ENCODE measurements at places on chromosomes 5 and 9.
A peak's percentile ranks its signal among the peaks of the same experiment; 100 is the strongest.

GRCh38 chr5:9082996-9083395, 462.9 kb downstream of the SEMA5A start:
- DNase-seq: no peak

DNA sequence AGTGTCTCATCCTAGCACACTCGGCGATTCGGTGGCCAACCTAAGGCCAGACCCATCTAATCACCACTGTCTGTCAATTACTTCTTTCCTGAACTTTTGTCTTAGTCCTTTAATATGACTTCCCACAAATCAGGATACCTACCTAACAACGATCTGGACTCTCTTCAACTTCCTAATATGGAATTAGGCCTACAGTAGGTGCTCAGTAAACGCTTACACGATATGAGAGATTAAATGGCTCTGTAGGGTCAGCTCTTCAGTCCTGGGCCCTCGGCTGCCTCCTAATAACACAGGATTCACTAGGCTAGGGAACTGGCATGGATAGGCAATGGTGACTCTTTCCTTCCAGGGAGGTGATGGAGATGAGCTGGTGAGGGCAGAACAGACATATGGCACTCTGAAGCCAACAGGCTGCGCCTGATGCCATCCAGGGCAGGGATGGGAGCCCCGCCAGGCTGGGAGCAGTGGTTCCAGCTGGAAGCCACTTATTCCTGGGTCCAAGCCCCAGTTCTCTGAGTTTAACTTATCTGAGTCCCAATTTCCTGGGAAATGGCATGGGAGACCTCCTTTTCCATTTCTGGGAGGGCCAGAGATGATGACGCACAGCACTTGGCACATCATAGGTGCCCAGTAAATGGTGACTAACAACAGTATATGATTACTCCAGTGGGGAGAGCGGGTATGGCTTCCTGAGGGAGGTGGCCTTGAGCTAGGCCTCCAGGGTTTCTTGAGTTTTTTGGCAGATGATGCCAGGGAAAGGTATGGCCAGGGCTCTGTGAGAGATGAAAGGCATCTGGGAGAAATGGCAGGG, 7.3 kb downstream of the PDGFRB start:
- DNase-seq: no peak

DNA sequence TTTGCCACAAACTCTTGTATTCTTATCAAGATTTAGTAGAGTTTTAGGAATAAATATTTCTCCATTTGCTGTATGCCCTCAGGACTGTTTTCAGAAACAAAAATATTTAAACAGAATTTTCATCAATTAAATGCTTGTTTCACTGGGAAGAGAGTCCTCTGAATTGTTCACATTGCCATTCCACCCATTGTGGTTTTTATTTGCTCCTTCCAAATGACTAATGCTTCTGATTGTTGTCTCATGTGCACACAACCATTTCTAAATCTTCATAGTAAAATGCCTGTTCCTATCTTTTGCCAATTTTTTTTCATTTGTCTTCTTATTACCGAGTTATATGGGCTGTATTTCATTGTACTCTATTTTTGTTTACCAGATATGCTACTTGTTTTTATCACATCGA, 10.6 kb downstream of the MARCOL start:
- no peak for DNase-seq

DNA sequence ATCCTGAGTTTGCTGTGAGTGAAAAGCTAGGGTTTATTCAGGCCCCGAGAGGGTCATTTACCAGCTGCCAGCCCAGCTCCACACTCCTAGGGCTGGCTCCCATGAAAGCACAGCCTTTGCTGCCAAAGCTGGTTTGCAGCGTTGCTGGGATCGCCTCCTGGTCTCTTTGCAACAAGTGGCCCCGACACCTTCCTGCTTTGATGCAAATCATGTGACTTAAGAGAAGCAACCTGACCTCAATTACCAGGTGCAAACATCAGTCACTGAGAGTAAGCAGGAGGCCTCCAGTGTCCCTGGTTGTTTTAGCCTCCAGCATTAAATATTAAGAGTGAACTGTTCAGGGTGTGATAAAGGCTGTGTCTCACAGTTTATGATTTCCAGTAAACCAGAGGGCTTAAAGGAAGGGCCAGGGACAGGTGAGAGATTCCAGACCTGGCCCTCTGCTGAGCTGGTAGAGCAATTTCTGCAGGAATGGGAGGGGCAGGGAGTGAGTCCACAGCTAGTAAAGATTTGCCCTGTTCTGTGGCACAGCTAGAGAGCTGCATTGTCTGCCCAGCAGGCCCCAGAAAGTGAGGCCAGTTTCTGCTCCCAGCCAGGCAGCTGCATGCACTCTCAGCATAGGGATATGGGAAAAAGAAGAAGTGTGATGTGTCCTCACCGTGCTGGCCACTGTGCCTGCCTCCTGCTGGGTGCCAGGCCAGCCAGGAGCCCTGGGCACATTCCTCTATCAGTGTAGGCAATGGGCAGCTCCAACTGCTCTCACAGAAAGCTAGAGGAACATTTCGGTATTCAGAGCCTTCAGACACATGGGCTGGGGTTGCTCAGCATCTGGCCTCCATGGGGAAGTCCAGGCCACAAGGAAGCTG, 58.0 kb downstream of the SLC22A5 start:
- peak; percentile 96 for DNase-seq

DNA sequence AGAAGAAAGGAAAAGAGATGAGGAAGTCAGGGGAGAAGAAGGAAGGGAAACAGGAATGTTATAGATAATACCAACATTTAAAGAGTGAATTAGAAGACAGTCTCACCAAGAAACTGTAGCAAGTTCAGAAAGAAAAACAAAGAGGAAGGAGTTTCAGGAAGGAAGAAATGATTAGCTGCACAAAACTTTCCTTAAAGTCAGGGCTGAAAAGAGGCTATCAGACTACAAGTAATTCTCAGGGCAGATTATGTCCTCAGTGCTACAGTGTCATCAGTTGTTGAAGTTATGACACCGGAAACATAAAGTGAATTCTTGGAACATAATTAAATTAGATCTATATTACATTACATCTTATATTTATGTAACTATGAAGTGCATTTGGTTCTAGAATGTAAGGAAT, 226.9 kb downstream of the ARRDC3 start:
- DNase-seq: no peak

- peak; percentile 58 for DNase-seq
These were observed 1.1 kb downstream of the NFIB start for GRCh38 chr9:14312719-14313377.

- no peak for DNase-seq
These were observed 79.8 kb downstream of the MAT2B start for GRCh38 chr5:163585206-163585605.

DNA sequence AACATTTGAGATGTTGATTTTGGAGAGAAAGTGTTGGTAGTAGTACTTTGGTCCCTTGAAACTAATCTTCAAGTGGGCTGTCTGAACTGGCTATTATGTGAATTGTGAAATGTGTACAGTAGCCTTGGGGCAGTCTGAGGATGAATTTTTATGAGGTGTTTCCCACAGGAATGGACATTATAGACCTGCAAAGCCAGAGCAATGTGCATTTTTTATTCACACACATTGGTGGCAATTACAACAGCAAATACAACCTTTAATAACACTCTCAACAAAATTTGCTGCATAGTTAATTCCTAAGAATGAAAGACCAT, 147.0 kb downstream of the PAM start:
- peak; percentile 15 for DNase-seq

DNA sequence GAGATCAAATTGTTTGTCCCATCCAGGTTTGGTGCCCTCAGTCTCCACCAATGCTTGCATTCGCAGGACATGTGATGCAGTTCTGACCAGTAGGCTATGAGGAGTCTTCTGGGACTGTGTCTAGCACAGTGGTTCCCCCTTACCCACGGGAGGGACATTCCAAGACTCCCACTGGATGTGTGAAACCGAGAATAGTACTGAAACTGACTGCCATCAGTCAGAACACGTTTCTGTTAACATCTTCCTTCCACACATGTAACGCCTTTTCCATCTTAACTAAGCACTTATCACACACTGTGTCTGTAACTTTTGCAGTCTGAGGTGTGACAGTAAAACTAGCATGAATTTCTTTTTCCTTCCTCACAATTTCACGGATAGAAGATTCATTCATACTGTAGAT, 74.7 kb downstream of the PTTG1 start:
- DNase-seq: no peak

DNA sequence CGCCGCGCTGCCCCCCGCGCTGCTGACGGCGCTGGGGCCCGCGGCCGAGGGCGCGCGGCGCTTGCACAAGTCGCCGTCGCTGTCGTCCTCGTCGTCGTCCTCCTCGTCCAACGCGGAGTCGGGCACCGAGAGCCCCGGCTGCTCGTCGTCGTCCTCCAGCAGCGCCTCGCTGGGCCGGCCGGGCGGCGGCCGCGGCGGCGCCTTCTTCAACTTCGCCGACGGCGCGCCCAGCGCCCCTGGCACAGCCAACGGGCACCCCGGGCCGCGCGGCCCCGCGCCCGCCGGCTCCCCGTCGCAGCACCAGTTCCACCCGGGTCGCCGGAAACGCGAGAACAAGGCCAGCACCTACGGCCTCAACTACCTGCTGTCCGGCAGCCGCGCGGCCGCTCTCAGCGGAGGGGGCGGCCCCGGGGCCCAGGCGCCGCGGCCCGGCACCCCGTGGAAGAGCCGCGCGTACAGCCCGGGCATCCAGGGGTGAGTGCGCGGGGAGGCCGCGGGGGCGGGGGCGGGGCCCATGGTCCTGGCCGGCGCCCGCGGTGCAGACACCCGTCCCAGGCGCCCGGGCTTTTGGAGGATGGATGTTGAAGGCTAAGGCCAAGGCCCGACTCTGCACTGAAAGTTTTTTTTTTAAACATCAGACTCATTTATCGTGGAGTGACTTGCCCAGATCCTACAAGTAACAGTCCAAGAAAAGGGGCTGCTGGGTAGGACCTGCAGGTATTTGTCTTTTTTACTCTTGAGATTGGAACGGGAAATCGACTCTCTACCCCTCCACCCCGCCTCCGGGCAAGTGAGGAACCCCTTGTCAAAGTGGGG, 1.2 kb downstream of the TENT4A start:
- peak; percentile 69 for DNase-seq

DNA sequence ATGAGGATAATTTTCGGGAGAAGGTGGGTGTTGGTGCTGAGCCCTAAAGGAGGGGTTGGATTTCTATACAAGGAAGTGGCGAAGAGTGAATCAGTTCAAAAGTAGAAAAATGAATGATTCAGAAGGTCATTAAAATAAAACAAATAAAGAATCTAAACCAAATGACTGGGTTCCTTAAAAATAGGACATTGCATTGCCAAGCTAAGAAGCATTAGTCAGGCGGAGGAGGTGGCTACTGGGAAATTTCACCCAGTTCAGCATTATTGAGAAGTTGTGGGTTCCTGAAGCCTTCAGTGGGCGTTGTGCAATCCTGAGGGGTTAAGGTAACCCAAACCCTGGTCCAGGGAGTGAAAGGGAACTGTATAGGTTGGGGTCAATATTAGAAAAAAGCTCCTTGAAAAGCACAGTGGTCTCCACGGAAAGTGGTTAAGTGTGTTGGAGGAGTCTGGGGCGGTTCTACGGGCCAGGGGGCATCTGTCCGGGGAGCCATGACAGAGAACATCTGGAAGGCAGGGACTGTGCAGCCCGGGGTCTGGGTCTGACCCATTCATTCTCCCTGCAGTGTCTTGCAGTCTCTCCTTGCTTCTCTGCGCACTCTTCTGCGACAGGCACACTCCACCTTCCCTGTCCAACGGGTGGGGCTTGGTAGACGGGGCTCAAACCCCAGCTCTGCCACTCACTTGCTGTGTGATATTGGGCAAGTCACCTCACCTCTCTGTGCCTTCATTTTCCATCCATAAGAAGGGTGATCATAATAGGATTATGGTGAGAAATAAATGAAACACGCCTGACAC, 27.6 kb upstream of the DUSP1 start:
- no peak for DNase-seq

- DNase-seq: no peak
These were observed 10.4 kb downstream of the SPARC start for GRCh38 chr5:151676314-151676712.

DNA sequence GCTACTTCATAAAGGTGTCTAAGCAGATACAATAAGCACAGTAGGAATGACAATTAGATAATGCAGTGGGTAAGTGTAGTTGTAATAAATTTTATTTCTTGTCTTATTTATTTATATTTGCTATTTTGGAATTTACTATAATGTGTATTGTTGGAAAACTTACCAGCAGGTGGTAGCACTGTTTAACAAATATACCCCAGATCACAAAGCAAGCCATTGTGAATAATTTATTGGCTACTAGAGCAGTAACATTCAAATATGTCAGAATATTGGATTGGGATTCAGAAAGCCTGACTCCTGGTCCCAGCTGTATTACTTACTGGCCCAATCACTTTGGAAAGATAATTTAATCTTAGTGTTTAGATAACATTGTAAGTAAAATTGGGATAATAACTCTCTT, 78.0 kb downstream of the ISOC1 start:
- peak; percentile 53 for DNase-seq

GRCh38 chr5:10486511-10487344, 45.0 kb downstream of the ROPN1L start:
- no peak for DNase-seq

DNA sequence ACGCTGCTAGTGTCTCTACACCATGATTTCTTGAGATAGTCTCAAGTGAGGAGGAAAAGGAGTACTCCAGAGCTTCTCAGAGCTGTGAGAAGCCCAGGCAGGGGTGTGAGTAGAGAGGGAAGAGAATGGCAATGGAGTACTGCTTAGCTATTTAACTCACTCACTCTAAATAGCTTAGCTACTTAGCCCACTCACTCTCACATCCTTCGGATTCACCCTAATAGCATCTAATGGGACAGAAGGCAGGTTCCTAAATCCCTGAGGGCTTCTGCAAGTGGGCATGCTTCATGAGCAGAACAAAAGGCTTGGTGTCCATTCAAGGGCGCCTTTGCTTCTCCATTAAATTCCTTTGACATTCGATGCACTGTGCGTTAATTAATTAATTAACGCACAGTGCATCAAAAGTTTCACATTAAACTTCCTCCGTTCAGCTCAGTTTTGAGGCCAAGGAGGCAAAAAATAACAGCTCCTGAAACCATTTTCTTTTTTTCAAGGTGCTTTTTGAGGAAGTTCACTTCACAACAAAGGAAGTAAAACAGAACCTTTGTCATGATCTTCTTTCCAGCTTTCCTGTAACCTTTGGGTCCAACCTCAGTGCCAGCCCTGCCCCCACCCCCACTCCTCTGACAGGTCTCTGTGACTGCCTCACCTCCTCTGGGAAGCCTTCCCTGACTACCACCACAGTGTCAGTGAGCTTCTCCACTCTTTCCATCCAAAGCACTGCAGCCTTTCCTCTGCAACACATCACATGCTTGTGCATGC, 294.0 kb downstream of the SEC61B start:
- no peak for DNase-seq

- no peak for DNase-seq
These were observed 52.1 kb upstream of the LMX1B start for GRCh38 chr9:126561582-126561981.

- DNase-seq: peak; percentile 98
These were observed 96.4 kb downstream of the DIRAS2 start for GRCh38 chr9:90546200-90546599.

DNA sequence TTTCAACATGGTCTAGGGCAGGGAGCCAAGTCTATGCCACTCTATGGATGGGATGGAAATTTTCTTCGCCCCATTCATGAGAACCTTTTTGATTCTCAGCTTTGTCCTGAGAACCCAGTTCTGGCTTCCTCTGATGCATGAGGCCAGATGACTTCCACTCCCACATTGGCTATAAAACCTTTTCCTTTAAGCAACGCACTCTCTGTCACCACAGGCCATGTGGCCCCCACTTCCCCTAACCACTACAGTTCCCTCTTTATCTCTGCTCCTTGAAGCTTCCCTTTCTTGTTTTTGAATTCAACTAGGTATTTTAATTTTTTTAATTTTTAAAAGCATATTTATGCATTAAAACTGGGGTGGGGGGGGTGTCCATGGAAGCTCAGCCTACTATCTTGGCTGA, 401.3 kb downstream of the ENC1 start:
- DNase-seq: no peak
